ENCODE measurements at places on chromosomes 11 and 22. TPM values are rescaled to one million over a fixed set of nuclear protein-coding genes. Genes with fewer than 3 reads are reported as not detected.

- no peaks in the 10 kb centered on the region for H3K27me3 ChIP-seq
- no peak overlapping the region for H3K27ac ChIP-seq
- DNase-seq, result no peak
- H3K36me3 ChIP-seq, result no peaks in the 10 kb centered on the region
- no peaks in the 10 kb centered on the region for H3K4me1 ChIP-seq
Observed at GRCh38 chr11:9060700-9061111, 30.7 kb downstream of the SCUBE2 start.

DNA sequence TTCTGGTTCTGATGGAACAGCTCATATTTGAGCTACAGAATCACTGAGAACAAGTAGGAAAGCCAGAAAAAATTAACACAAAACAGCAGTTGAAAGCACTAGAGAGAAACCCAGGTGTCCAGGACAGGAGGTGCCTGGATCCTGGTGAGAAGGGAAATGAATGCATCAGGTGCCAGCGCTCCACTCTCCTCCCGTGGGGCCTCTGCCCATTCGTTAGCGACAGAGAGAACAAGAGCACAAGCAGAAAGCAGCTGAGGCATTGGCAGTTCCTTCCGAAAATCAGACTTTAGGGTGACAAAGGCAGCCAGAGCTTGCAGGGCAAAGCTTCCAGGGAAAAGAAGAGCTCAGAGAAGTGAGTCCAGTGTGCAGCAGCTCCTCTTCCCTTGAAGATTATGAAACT, 20.0 kb upstream of the KRTAP5-7 start:
- H3K36me3 ChIP-seq, result peaks cover 3% of the 10 kb centered on the region
- no peaks in the 10 kb centered on the region for H3K4me1 ChIP-seq
- H3K27me3 ChIP-seq, result no peaks in the 10 kb centered on the region
- no peak for DNase-seq
- no peak overlapping the region for H3K4me3 ChIP-seq
- H3K27ac ChIP-seq, result no peak overlapping the region

GRCh38 chr11:61577383-61578118, 3.3 kb downstream of the SYT7 start:
- no peaks in the 10 kb centered on the region for H3K36me3 ChIP-seq
- H3K27ac ChIP-seq, result no peak overlapping the region
- no peak overlapping the region for H3K4me3 ChIP-seq
- no peaks in the 10 kb centered on the region for H3K4me1 ChIP-seq
- no peak for DNase-seq
- H3K27me3 ChIP-seq, result peaks cover 53% of the 10 kb centered on the region

- peak overlapping the region; percentile 75 for H3K4me3 ChIP-seq
- peak; percentile 54 for DNase-seq
- H3K27me3 ChIP-seq, result no peaks in the 10 kb centered on the region
- H3K36me3 ChIP-seq, result no peaks in the 10 kb centered on the region
- H3K4me1 ChIP-seq, result peaks cover 16% of the 10 kb centered on the region
Observed at GRCh38 chr22:23856721-23857605, 712 bp upstream of the SLC2A11 start.

DNA sequence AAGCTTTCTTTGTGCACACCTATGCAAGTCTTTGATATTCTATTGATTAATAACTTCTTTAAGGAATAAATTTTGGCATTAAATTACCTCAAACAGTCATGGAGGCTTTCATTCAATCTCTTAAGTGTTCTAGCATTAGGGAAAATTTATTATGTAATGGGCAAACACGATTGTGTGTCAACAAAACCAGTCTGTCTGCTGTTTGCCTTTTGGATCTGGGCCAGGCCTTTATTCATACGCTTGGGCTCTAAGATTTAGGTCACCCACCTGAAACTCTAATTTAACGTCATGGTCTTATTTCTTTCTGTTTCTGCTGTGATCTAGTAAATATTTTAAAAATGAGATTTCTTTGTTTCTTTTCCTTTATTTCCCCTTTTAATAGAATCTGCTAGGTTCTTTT, 1270.6 kb downstream of the LRRC4C start:
- H3K36me3 ChIP-seq, result no peaks in the 10 kb centered on the region
- H3K4me3 ChIP-seq, result no peak overlapping the region
- no peak overlapping the region for H3K27ac ChIP-seq
- no peak for DNase-seq
- no peaks in the 10 kb centered on the region for H3K4me1 ChIP-seq
- H3K27me3 ChIP-seq, result no peaks in the 10 kb centered on the region

GRCh38 chr11:8689726-8690255, 7.2 kb downstream of the RPL27A start:
- H3K36me3 ChIP-seq, result peaks cover 49% of the 10 kb centered on the region
- H3K4me1 ChIP-seq, result peaks cover 43% of the 10 kb centered on the region
- H3K4me3 ChIP-seq, result peak overlapping the region; percentile 57
- no peak overlapping the region for H3K27ac ChIP-seq

- no peak overlapping the region for H3K4me3 ChIP-seq
- H3K27ac ChIP-seq, result no peak overlapping the region
- peaks cover 3% of the 10 kb centered on the region for H3K36me3 ChIP-seq
- no peak for DNase-seq
Observed at GRCh38 chr22:37491559-37492427, 5.6 kb upstream of the MFNG start.

- peaks cover 22% of the 10 kb centered on the region for H3K36me3 ChIP-seq
- no peak overlapping the region for H3K27ac ChIP-seq
- no peaks in the 10 kb centered on the region for H3K27me3 ChIP-seq
- DNase-seq, result no peak
- H3K4me3 ChIP-seq, result no peak overlapping the region
- H3K4me1 ChIP-seq, result no peaks in the 10 kb centered on the region
Observed at GRCh38 chr11:108703916-108704315, 39.0 kb downstream of the DDX10 start.

- H3K36me3 ChIP-seq, result no peaks in the 10 kb centered on the region
- DNase-seq, result no peak
- no peak overlapping the region for H3K27ac ChIP-seq
- no peaks in the 10 kb centered on the region for H3K27me3 ChIP-seq
Observed at GRCh38 chr22:49541693-49542230, 285.9 kb downstream of the BRD1 start.

DNA sequence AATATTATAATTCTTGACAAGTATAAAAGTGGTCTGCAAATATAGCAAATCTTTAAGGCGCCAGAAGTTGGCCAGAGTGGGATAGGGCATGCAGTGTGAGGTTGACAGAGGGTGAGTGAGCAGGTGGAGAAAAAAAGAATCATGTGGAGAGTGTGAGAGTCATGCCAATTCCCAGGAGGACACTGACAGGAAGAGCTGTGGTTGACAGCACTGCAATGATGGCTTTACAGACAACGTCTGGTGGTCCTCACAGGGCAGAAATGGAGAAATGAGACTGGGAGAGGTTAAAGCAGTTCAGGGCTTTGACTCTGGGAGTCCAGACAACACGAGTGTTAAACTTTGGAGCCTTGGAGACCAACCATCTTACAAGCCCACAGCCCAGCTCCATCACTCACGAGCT, 34.9 kb downstream of the SERPIND1 start:
- H3K27ac ChIP-seq, result no peak overlapping the region
- H3K36me3 ChIP-seq, result peaks cover 21% of the 10 kb centered on the region
- peaks cover 8% of the 10 kb centered on the region for H3K4me1 ChIP-seq

DNA sequence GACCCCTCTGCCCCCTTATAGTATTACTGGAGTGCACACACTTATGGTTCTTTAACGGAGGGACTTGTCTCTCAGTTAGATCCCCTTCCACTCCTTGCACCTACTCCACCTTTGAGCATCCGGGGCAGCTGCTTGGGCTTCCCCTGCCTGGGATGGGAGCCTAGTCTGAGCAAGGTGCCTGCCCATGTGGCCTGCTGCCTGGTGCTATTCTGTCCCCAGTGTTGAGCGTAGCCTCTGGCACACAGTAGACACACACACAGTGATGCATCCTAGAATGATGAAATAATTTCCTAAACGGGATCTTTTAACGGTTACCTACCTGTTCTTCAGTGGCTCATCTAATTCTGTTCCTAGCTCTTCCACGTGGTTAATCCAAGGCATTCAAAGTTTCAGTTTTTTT, 22.4 kb downstream of the PPFIA1 start:
- no peaks in the 10 kb centered on the region for H3K27me3 ChIP-seq
- H3K4me3 ChIP-seq, result no peak overlapping the region
- H3K27ac ChIP-seq, result no peak overlapping the region
- no peak for DNase-seq
- H3K36me3 ChIP-seq, result peaks cover 12% of the 10 kb centered on the region
- H3K4me1 ChIP-seq, result peaks cover 12% of the 10 kb centered on the region

DNA sequence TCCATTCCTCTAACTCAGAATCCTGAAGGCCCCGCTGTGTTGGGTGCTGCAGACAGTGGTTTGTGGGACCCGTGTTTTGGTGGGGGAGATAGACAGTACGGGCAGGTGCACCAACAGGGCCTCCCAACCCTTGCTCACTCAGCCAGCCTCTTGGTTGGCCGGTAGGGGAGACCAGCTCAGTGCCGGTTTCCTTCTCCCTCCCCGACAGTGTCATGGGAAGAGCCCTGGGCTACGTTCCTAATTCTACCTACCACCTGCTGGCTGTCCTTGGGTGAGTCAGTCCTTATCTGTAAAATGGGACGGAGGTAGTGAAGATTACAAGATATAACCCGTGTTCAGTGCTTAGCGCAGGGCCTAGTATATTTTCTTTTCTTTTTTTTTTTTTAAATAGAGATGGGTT, 5.9 kb downstream of the TMEM134 start:
- H3K27me3 ChIP-seq, result peaks cover 2% of the 10 kb centered on the region
- peaks cover 11% of the 10 kb centered on the region for H3K4me1 ChIP-seq
- DNase-seq, result no peak
- no peak overlapping the region for H3K27ac ChIP-seq

GRCh38 chr11:96177146-96177545, 165.8 kb downstream of the MAML2 start:
- H3K27me3 ChIP-seq, result no peaks in the 10 kb centered on the region
- DNase-seq, result no peak
- no peaks in the 10 kb centered on the region for H3K4me1 ChIP-seq

GRCh38 chr22:39463931-39464390, 7.1 kb downstream of the MGAT3 start:
- no peak overlapping the region for H3K4me3 ChIP-seq
- DNase-seq, result no peak
- no peaks in the 10 kb centered on the region for H3K36me3 ChIP-seq
- H3K27ac ChIP-seq, result no peak overlapping the region
- peaks cover 2% of the 10 kb centered on the region for H3K27me3 ChIP-seq

- H3K4me3 ChIP-seq, result no peak overlapping the region
- no peaks in the 10 kb centered on the region for H3K36me3 ChIP-seq
- DNase-seq, result no peak
- H3K4me1 ChIP-seq, result no peaks in the 10 kb centered on the region
- peaks cover 6% of the 10 kb centered on the region for H3K27me3 ChIP-seq
Observed at GRCh38 chr22:23012081-23012622, 58.2 kb upstream of the GNAZ start.

DNA sequence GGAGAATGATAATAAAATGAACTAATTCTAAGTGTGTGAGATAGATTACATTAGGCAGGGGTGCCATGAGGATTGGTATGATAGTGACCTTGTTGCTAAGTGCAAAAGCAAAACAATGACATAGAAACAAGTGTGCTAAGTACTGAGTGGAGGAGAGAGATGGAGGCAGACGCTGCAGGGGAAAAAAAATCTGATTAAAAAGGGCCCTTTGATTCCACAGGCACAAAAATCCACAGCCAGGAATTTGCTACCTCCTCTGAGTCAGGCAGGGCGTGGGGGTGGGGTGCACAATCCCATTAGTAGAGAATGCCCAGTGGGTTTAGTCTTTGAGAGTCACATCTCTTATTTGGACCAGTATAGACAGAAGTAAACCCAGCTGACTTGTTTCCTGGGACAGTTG, at the start of gene CNTF:
Gene CNTF (plus strand): TSS at position 322 of the 400 bp plus-strand sequence. CDS start 88 bp downstream, outside the sequence.
- no peak within 1 kb of the TSS for H3K4me3 ChIP-seq
- peaks cover 36% of the 10 kb centered on the region for H3K36me3 ChIP-seq
- peak; percentile 42 for DNase-seq
- H3K4me1 ChIP-seq, result peaks cover 14% of the 10 kb centered on the region
- no peak within 1 kb of the TSS for H3K27ac ChIP-seq

Gene SCN2B
- total RNA-seq, result 0.29 TPM

Gene BTG4
- total RNA-seq, result 0.55 TPM
